Left kidney (tissue), 8 donors: ENCODE measurements at places on chromosomes 4 and X.

- no peak for DNase-seq
Observed at GRCh38 chr4:132587626-132588025, 561.5 kb upstream of the PCDH10 start.

- DNase-seq = no peak
Observed at GRCh38 chrX:135009057-135009610, 13.2 kb downstream of the RTL8B start.

- DNase-seq = no peak
Observed at GRCh38 chr4:87882321-87882720, 49.6 kb downstream of the MEPE start.

- no peak for DNase-seq
Observed at GRCh38 chr4:15893962-15894361, 44.6 kb downstream of the FGFBP1 start.

DNA sequence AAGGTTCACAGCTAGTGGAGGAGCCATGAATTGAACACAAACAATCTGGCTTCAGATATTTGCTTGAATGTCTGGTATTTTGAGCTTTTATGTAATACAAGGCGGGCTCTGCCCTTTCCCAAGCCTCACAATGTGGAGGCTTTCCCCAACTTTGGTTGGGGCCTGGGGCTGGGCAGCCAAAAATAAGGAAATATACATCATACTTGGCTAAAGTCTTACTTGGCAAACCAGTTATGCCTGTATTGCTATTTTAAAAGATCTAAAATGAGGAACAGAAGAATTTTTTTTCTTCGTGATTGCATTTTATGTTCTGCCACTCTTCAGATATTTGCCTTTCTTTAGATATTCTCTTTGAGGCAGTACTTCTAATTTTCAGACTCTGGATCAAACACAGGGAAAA is 26.1 kb downstream of the ARFIP1 start:
- DNase-seq = no peak

GRCh38 chr4:170090352-170091052 is 746 bp upstream of the AADAT start:
- no peak for DNase-seq

DNA sequence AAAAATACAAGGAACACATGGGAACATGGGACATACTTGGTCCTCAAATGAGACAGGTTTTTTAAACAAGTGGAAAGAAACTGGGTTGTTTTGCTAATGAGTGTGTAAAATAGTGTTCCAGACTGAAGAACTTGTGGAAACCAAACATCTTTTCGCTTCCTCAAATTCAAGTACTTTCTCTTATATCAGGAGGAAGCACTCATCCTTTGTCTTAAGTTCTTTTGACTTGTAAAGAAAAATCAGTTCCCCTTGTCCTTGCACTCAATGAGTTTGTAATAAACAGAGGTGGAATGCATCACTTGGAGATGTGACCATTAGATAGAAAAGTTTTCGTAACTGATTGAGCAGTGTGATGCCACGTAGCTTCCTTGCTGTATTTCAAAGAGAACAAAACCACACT is 101.1 kb downstream of the PHOX2B start:
- DNase-seq = no peak

DNA sequence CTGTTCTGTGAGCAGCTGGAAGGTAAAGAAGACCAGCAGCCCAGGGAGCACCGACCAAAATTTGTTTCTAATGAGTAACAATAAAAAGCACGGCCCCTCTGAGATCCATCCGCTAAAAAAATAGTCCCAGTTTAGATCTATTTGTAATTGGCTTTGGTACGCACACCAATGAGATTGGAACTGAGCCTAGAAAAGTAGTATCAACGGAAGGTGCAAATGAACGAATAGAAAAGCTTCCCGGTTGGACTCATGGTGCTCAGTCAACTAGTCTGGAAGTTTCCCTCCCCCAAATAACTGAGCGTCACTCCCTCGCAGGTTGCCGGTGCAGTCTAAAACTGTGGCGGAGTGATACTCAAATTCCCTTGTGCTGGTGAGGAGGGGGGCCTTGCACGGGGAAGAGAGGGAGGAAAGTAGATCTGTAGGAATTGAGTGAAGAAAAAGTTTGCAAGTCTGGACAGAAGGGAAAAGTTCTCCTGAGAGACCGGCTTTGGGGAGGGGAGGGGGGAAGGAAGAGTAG is at the start of gene COL4A5:
Gene COL4A5 (plus strand): TSS at position 413 of the 517 bp plus-strand sequence. CDS start 288 bp downstream, outside the sequence.
- peak; percentile 76 for DNase-seq

DNA sequence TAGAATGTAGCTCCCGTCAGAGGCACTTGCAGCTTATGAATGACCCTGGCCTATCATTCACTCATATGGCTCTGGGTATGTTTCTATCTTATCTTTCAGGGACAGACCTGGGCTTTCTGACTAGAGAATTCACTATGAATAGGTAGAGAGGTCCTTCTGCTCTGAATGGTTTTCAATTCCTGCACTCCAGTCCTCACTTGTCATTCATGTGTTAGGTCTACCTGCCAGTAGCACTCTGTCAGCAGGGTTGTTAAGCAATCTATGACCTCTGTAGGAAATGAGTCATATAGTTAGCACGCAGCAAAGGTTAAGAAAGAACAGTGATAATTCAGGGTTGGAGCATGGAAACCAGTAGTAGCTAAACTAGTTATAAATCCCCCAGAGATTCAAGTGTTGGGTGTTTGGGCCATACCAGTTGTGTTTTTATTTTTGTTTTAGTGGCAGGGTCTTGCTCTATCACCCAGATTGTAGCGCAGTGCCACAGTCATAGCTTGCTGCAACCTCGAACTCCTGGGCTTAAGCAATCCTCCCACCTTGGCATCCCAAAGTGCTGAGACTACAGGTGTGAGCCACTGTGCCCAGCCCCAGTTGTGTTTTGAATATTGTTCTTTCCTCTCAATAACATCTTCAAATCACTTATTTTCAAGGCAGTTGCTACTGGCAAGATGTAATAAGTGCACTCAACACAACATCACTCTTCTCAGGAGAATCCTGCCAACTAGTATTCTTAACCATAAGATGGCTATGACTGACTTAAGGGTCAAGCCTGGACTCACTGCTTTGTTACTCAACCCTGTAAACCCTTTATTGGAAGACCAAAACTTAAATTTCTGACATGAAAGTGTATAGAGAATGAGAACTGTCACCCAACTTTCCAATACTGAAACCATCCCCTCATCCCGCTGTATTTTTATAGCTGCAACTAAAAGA is 25.1 kb downstream of the ARL13A start:
- DNase-seq = no peak

DNA sequence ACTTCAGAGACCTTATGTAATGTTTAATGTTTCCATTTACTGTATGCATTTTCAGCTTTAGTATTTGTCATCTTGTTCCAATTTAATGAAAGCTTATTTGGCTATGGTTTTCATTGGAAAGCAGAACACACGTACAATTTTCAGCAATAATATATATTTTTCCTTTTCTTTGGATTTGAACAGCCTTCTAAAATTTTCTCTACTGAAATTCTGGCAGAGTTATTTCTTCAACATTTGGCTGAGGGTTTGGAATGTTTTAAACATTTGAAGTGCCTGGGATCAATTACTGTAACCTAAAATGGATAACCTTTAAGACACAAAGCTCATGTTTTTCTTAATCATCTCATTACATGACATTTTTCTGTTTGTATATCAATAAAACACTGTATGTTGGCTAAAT is 156.9 kb downstream of the TENM3 start:
- DNase-seq = no peak

DNA sequence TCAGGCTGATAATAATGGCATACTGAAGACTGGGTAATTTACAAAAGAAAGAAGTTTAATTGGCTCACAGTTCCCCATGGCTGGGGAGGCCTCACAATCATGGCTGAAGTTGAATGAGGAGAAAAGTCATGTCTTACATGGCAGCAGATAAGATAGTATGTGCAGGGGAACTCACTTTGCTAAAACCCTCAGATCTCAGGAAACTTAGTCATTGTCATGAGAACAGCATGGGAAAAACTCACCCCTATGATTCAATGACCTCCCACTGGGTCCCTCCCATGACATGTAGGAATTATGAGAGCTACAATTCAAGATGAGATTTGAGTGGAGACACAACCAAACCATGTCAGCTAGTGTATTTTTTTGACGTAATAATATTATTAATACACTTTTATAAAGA is 149.8 kb upstream of the BOD1L1 start:
- DNase-seq = no peak

DNA sequence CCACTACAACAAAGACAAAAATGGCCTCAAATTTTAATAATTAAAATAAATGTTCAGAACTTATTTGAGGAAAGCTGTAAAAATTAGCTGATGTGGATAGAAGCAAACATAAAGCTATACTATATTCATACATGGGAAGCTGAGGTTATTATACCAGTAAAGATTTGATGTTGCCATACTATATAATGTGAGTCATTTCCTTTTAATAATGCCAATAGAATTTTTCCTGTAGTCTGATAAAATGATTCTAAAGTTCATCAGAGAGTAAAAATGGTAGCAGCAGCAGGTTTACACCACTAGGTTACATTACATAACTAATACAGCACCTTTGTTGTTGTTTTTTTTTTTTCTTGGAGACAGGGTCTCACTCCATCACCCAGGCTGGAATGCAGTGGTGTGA is 45.5 kb upstream of the CYP2U1 start:
- no peak for DNase-seq

- no peak for DNase-seq
Observed at GRCh38 chr4:13983189-13983790, 355.8 kb upstream of the BOD1L1 start.

GRCh38 chrX:132333351-132333750 is 114.1 kb upstream of the RAP2C start:
- no peak for DNase-seq

GRCh38 chrX:16843208-16843909 is 26.8 kb downstream of the RBBP7 start:
- no peak for DNase-seq

DNA sequence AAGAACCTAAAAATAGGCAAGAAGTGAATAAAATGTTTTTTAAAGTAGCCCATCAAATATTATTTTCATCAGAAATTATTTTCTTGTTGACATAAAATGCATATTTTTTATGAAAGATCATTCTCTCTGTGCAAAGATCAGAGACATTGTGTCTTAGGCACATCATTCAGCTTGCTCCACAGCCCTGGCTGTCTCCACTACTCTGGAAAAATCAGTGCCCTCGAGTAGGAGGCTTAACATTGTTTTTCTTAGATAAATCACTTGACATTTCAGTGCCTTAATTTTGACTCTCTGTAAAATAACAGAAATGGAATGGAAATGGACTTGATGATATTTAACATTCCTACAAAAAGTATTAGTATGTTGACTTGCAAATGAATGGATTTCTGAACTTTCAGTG is 77.9 kb downstream of the FAT4 start:
- no peak for DNase-seq

DNA sequence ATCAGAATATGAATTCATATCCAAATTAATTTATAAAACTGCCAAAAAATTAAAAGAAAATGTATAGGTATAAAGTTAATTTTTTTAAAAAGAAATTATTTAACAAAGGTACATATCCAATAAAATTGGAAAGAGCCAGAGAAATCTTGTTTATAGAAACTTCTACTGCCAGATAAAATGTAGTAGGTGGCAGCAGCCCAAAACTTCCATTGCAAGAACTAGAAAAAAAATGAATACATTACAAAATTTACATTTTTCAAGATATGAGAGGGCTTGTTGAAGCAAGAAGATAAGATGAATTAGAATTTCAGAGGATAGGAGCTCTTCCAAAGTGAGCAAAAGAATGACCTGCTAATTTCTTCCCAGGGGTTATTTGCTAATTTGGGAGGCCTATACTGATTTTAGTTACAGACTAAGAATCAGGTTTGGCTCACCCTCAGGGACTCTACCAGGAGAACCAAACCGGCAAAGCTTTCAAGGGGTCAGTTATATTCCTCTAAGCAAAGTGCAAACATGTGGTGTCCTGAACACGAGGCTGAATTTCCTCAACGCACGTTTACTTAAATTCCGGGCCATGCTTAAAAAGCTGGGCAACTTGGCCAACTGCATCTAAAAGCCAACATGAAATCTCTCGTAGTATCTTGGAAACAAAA is 17.5 kb downstream of the ANKRD50 start:
- no peak for DNase-seq

DNA sequence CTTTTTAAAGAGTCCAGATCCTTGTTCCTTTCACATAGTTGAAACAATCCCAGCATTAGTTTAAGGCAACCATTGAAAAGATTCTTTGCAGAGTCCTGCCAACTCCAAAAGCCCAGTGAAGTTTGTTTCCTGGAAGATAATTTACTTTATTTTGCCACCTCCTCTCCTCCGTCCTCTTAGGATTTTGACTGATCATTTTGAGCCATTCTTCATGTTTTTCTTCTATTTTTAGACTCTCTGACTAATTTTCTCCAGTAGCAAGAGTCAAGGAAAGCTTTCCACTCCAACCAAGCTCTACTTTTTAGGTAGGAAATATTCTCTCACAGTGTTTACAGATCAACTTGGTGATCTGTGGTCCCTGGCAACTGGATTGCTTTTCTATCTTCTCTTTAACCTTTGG is 10.3 kb downstream of the NCBP2L start:
- no peak for DNase-seq

GRCh38 chr4:7717946-7718490 is 221.6 kb downstream of the AFAP1 start:
- no peak for DNase-seq

GRCh38 chr4:54961357-54961975 is 163.9 kb downstream of the KDR start:
- DNase-seq = peak; percentile 46

GRCh38 chrX:104430742-104431119 is 135.3 kb upstream of the IL1RAPL2 start:
- no peak for DNase-seq
